ENCODE measurements at places on chromosomes 3 and 15.

GRCh38 chr3:13214847-13215472 is 141.7 kb upstream of the IQSEC1 start:
- peak; percentile 95 for DNase-seq

DNA sequence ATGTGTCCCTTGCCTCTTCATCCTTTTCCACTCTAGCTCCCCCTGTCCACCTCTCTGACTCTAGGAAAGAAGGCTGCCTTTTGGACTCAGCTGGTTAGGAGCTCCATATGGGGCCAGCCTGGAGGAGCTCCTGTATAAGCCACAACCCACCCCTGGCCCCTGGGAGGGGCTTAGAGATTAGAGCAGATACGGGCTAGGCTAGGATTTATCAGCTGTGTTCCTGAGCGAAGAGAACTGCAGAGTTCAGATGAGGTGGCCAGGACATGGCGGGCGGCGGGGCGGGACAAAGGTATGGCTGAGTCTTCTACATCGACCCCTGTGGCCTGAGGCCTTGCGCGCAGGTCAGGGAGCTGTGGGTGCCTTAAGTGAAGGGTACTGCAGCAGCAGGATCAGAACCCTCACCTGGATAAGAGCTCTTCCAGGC is 7.9 kb downstream of the NBEAL2 start:
- DNase-seq, result no peak

DNA sequence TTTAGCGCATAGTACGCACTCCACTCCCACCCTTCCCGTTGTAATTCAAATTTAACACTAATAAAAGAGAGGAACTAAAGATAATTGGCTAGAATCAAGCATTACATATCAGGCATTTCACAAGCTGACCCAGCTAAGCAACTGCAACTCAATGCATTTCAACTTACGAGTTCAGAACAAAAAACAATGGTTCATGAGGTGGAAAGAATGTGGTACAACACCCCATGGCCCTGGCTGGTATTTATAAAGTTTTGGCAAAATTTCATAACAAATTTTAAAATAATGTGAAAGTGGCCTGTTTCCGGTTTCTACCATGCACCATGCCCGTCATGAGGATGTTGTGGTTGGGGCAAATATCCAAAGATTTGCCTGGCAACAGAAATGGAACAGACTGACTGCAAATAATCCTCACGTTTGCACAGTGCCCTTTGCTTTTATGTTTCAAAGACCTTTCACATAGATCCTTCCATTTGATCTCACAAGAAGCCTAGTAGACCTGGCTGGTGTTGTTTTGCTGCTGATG is 455.3 kb upstream of the NR2F2 start:
- no peak for DNase-seq

GRCh38 chr15:55786341-55786740 is 43.4 kb upstream of the PRTG start:
- no peak for DNase-seq

GRCh38 chr3:66537735-66538134 is 36.9 kb upstream of the LRIG1 start:
- DNase-seq, result no peak

DNA sequence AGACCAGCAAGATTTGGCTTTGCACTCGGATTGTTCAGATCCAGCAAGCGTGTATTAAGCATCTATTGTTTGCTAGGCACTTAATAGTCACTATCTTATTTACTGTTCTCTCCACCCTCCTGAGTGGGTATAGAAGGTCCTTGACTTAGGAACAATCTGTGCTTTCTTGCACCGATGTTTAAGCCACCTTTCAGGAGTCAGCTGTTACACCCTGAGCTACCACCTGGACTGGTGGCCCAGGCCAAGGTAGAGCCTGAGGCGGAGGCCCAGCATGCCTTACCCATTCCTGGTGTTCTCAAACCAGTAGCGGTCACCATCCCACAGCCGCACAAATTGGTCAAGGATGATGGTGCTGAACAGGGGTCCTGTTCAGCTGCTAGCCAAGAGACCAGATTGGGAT is 10.0 kb downstream of the DUOX1 start:
- DNase-seq, result no peak

- peak; percentile 65 for DNase-seq
These were observed at the start of gene ST6GAL1 for GRCh38 chr3:186930143-186930640. Gene ST6GAL1 (plus strand): TSS chr3:186930526. CDS start chr3:187042704, 112,178 bp downstream.
